ENCODE measurements at places on chromosomes 1 and 21.

- DNase-seq, result peak; percentile 88
Observed at GRCh38 chr21:31326522-31327242, 17.4 kb downstream of the TIAM1 start.

- DNase-seq, result no peak
Observed at GRCh38 chr1:182725259-182726255, 41.2 kb upstream of the RGS8 start.

- no peak for DNase-seq
Observed at GRCh38 chr1:52111492-52111891, 30.4 kb upstream of the ZFYVE9 start.

DNA sequence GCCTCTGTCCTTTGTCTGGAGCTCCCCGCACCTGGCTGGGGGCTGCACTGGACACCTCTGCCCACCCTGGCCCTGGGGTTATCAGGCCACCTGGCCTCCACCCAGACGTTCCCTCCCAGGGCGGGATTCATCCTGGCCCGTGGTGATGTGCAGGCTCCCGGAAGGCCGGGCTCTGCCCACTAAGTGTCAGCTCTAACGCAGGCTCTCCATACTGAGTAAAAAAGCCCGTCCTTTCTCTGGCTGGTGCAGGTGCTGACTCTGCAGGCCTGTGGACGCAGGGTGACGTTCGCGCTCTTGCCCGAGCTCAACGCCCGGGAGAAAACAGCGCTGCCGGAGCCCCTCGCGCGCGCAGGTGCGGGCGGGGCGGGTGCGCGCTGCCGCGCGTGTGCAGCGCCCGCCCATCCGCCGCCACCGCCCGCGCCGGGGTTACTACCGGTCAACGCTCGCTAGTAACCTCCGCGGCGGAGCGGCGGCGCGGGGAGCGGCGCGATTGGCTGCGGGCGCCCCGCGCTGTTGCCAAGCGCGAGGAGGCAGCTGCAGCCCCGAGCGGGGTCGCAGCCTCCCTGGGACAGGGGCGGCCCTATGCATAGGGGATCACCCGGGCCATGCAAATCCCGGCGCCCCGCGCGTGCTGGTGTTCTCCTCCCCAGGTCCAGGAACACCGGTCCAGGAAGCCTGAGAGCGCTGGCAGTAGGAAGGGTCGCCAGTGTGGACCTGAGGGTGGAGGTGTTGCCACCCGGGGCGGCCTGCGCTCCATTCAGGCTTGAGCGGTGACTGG, 15.7 kb downstream of the ABCG1 start:
- DNase-seq, result peak; percentile 87

- no peak for DNase-seq
Observed at GRCh38 chr1:55592122-55592521, 377.0 kb upstream of the USP24 start.

GRCh38 chr1:154798645-154799044, 71.4 kb downstream of the KCNN3 start:
- DNase-seq, result no peak

- DNase-seq, result peak; percentile 65
Observed at GRCh38 chr1:99758073-99758511, 8.3 kb downstream of the FRRS1 start.

GRCh38 chr1:243230914-243231313, 24.2 kb downstream of the CEP170 start:
- no peak for DNase-seq

DNA sequence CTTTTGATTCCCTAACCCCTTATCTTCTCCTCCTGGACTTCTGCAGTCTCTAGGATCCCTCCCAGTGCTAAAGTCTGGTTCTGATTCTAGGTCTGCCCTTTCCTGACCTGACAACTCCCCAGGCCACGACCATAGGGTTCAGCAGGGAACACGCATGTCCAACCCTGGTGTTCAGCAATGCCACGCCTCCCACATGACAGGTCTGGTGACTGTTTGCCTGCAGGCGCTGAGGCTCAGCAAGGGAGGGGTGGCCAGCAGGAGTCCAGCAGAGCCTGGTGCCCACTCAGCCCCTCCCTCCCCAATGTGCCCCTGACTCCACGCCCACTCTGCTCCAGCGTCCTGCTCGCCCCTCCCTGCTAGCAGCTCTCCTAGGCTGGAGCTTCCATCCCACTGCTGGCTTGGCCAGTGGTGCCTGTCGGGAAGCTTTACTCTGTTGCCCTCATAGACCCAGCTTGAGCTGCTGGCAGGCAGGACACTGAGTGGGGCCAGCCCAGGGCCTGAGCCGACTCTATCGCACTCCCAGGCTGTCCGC, 17.3 kb downstream of the SLC9A1 start:
- no peak for DNase-seq

- no peak for DNase-seq
Observed at GRCh38 chr1:4615138-4615470, 39.3 kb upstream of the AJAP1 start.

GRCh38 chr1:1084372-1085170, 10.5 kb upstream of the RNF223 start:
- DNase-seq, result no peak

GRCh38 chr1:29299446-29299845, 63.1 kb downstream of the PTPRU start:
- no peak for DNase-seq

- no peak for DNase-seq
Observed at GRCh38 chr1:30363031-30363430, 360.4 kb downstream of the MATN1 start.

DNA sequence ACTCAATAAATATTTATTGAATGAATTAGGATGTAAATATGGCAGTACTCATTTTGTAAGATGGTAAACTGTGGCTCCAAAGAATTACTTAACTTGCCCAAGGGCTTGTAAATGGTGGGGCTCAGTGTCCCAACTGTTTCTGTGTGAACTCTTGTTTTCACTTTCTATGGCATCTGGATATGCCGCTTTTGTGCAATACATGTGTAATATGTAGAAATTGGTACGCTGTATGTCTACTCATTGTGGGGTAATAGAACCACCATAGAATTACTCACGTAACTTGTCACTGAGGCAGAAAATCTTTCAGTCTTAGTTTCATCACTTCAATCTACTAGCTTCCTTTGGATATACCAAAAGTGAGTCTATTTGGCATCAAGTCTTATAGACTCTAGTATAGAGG, 977 bp downstream of the PRPF3 start:
- peak; percentile 53 for DNase-seq

DNA sequence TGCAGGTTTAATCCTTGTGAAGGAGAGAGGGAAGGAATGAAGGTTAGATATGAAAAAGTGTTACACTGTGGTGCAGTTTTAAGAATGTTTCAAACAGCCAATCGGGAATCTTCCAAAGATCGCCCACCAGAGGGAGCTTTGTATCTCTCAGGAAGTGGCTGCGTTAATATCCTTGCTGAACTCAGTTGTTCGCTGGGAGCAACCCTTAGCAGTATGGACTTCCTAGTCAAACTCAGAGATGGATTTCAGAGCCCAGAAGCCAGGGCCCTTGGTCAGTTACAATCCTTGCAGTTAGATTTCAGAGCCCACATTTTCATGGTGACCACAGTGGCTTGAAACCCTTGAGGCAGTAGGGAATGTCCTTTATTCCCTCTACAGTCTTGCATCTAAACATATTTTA, 136.2 kb downstream of the NTNG1 start:
- DNase-seq, result peak; percentile 41

- DNase-seq, result no peak
Observed at GRCh38 chr21:15763359-15763758, 33.6 kb downstream of the USP25 start.

DNA sequence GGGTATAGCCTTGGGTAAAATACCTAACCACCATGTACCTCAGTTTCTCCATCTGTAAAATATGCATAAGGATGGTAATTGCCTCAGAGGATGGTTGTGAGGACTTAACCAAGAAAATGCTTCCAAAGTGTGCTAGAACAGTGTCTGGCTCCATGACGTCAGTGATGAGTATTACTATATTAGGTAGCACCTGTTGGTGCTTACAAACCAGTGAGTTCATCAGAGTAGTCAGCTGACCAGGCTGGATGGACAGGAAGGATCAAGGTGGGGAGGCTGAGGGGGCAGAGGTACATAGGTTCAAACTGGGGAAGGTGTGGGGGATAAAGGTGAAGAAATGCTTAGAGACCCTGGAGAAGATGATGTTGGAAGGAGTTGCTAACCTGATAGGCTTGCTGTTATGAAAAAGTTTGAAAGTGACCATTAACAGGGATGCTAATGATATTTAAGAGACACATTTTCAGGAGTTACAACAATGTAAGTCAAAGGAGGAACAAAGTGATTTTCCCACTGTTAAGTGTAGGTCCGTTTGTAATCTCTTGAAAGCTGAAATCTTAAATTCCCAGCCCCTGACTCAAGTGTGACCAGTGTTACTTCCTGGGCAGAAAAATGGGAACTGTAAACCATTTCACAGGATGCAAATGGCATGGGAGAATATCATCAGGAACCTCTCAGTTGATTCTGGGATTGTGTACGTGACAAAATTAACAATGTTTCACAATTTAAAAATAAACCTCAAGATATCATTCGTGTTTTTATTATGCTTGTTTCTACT, 4.4 kb downstream of the NTPCR start:
- no peak for DNase-seq

GRCh38 chr1:229191066-229191674, 79.7 kb upstream of the RAB4A start:
- no peak for DNase-seq

- DNase-seq, result no peak
Observed at GRCh38 chr1:226657895-226658545, 81.1 kb downstream of the ITPKB start.

- no peak for DNase-seq
Observed at GRCh38 chr1:29933067-29933466, 696.7 kb downstream of the PTPRU start.

DNA sequence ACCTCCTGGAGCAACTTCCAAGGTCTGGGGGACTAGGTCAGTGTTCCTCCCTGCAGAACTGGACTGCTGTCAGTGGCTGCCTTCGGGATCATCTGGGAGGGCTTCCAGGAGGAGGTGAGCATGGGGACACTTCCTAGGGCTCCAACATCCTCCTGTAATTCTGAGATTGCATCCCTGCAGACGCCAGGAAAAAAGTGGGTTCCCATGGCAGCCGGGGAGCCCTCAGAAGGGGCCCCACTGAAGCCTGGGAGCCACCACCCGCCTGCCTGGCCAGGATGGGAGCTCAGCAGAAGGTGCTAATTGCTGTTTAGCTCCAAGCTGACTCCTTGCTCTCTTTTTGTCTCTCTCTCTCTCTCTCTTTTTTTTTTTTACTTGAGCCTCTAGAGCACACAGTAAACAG, 16.1 kb upstream of the ARF1 start:
- no peak for DNase-seq
